ENCODE measurements at places on chromosomes 3 and 15.

DNA sequence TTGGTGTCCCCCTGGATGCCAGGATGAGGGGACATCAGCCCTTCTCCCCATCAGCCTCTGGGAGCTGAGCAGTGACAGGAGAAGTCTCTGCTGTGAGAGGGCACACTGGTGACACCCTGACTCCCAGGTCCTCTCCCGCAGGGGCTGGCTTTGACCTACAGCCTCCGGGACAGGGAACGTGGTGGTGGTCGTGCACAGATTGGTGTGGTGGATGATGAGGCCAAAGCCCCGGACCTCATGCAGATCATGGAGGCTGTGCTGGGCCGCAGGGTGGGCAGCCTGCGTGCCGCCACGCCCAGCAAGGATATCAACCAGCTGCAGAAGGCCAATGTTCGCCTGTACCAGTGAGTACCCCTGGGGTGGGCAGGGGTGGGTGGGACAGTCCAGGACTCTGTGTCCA lies 6.8 kb downstream of the VILL start:
- no peak overlapping the region for H3K4me3 ChIP-seq
- H3K4me1 ChIP-seq = peaks cover 23% of the 10 kb centered on the region
- no peak for DNase-seq
- no peaks in the 10 kb centered on the region for H3K36me3 ChIP-seq
- peak overlapping the region; percentile 93 for H3K27ac ChIP-seq

DNA sequence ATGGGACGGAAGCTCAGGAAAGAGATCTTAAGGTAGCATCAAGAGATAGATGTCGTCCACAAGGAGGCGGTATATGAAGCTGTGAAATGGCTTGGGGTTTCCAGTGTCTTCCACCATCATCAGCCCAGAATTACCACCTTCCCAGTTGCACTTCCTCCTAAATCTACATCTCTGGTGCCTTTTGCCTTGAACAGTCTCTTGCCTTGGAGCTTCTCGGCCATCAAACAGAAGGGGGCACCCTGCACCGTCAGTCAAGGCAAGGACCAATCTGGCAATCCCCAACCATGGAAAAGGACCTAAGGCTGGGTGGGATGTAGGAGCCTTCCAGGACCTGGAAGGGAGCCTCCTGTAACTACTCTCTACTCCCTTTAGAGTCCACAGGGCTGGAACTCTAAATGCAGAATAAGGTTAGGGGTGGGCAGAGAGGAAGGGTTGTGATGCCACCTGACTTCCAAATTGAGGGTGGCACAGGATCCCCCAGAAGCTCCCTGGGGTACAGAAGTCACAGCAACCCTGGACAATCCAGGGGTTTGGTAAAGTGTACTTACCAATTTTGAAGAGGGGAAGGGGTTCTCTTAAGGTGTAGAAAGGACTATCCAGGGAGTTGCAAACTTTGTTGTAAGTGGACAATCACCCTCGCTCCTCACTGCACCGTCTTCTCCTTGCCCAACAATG lies 1.0 kb upstream of the RYR3 start:
- H3K27me3 ChIP-seq = peaks cover 45% of the 10 kb centered on the region
- H3K36me3 ChIP-seq = no peaks in the 10 kb centered on the region
- H3K27ac ChIP-seq = no peak overlapping the region
- no peak overlapping the region for H3K4me3 ChIP-seq
- DNase-seq = no peak

GRCh38 chr15:38559131-38559530 lies 5.5 kb downstream of the RASGRP1 start:
- H3K27ac ChIP-seq = no peak overlapping the region
- peaks cover 2% of the 10 kb centered on the region for H3K4me1 ChIP-seq
- DNase-seq = no peak
- H3K36me3 ChIP-seq = no peaks in the 10 kb centered on the region

DNA sequence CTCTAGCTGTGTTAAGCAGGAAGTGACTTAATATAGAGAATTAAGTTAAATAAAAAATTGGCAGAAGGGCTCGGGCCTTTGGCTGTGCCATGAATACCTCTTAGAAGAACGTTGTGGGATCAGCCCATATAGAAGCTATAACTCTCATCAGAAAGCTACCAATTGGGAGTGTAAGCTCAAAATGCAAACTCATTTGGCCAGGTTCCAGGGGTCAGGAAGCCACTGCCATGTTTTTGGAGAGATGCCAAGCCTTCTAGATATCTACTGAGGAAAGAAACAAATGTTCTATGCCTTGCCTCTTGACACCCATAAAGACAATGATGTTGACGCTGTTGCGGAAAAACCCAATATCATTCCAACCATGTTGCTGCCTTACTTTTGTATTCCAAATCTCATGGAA lies 475.2 kb upstream of the TGFBR2 start:
- H3K4me1 ChIP-seq = no peaks in the 10 kb centered on the region
- no peak for DNase-seq
- H3K36me3 ChIP-seq = no peaks in the 10 kb centered on the region
- H3K27ac ChIP-seq = no peak overlapping the region
- no peaks in the 10 kb centered on the region for H3K27me3 ChIP-seq

DNA sequence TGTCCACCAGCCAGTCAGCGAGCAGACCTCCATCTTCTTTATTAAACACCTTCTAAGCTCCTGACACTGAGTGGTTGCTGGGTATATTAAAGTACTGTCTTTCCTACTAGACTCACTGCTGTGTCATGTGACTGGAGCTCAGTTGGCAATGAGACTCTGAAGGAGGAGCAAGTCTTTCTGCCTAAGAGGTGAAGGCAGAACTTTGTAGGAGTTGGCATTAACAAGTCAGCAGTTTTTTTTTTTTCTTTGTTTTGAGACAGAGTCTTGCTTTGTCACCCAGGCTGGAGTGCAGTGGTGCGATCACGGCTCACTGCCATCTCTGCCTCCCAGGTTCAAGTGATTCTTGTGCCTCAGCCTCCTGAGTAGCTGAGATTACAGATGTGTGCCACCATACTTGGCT lies 62.2 kb downstream of the ABHD5 start:
- no peak overlapping the region for H3K27ac ChIP-seq
- no peaks in the 10 kb centered on the region for H3K36me3 ChIP-seq
- H3K4me1 ChIP-seq = peaks cover 5% of the 10 kb centered on the region
- H3K27me3 ChIP-seq = no peaks in the 10 kb centered on the region
- H3K4me3 ChIP-seq = no peak overlapping the region

- H3K4me1 ChIP-seq = no peaks in the 10 kb centered on the region
- no peak for DNase-seq
- H3K27ac ChIP-seq = no peak overlapping the region
- H3K36me3 ChIP-seq = no peaks in the 10 kb centered on the region
- H3K27me3 ChIP-seq = no peaks in the 10 kb centered on the region
Measured at GRCh38 chr3:1696669-1697275, 401.9 kb upstream of the CNTN4 start.

- H3K36me3 ChIP-seq = no peaks in the 10 kb centered on the region
- no peaks in the 10 kb centered on the region for H3K27me3 ChIP-seq
- peak; percentile 57 for DNase-seq
Measured at GRCh38 chr3:113626503-113627371, 69.7 kb downstream of the USF3 start.

GRCh38 chr3:122101646-122102045 lies 46.5 kb downstream of the CD86 start:
- no peaks in the 10 kb centered on the region for H3K36me3 ChIP-seq
- H3K27ac ChIP-seq = no peak overlapping the region
- no peaks in the 10 kb centered on the region for H3K4me1 ChIP-seq

- H3K36me3 ChIP-seq = no peaks in the 10 kb centered on the region
- DNase-seq = no peak
Measured at GRCh38 chr15:42955518-42955917, 34.9 kb upstream of the TTBK2 start.

DNA sequence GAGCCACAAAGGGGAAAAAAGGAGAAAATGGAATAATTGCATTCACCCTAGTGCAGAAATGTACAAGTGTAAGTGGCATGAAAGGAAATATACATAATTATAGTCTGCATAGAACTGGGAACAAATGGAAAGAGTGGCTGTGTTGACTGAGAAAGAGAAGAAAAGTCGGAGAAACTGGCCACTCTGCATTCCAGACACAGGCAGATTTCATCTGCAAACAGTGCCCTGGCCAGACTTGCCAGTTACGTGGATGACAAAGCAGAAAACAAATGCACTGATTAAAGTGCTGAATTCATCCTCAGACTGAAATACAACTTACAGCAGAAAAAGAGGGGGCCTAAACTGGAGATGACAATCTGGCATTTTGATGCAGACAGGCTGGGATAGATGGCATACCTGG lies 129.8 kb downstream of the FGF12 start:
- no peak overlapping the region for H3K4me3 ChIP-seq
- H3K27me3 ChIP-seq = no peaks in the 10 kb centered on the region
- no peak for DNase-seq
- no peaks in the 10 kb centered on the region for H3K4me1 ChIP-seq
- no peak overlapping the region for H3K27ac ChIP-seq

DNA sequence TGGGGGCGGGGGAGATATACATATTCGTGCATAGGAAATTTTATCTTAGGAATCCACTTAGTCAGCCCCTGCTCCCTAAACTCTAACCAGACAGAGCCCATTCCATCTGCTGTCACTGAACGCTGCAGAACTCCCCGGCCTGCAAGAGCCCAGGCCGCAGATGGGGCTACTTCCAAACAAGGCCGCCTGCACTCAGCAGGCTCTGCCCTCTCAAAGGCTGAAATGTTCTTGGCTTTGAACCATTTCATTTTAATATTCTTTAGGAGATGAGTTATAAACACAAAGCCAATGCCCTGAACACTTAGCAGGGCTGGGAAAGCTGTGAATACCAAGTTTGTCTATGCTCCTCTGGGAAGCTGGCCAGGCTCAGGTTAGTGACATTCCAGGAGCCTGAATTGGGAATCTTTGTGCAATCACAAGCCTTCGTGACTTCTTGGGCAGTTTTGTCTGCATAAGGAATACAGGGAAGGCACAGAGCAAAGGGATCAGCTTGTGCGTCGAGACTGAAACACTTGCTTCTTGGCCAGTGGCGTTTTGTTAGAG lies 65.0 kb downstream of the SYNM start:
- H3K27ac ChIP-seq = peak overlapping the region; percentile 83
- H3K4me1 ChIP-seq = peaks cover 5% of the 10 kb centered on the region
- H3K4me3 ChIP-seq = no peak overlapping the region

- no peak for DNase-seq
- H3K4me1 ChIP-seq = peaks cover 9% of the 10 kb centered on the region
- no peaks in the 10 kb centered on the region for H3K36me3 ChIP-seq
- peak overlapping the region; percentile 80 for H3K27ac ChIP-seq
- H3K4me3 ChIP-seq = peak overlapping the region; percentile 64
Measured at GRCh38 chr3:190119461-190120268, 1.0 kb downstream of the P3H2 start.

DNA sequence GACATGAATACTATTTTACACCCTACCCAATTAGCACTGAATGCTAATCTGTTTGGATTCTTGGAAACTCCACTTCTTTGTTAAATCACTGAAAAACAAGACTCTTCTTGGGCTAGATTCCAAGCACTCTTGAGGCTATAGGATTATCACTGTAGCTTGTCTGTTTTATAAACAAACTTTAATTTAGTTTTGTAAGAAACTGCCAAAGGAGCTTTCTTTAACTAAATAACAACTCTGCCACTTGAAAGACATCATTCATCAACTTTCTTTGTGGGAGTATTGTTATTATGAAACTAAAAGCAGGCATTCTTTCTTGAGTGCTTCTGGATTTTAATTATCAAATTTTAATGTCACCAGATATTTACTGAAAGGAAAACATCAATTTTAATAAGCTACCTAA lies 24.1 kb downstream of the CBLB start:
- H3K4me3 ChIP-seq = no peak overlapping the region
- DNase-seq = no peak
- no peaks in the 10 kb centered on the region for H3K36me3 ChIP-seq
- H3K4me1 ChIP-seq = peaks cover 28% of the 10 kb centered on the region

DNA sequence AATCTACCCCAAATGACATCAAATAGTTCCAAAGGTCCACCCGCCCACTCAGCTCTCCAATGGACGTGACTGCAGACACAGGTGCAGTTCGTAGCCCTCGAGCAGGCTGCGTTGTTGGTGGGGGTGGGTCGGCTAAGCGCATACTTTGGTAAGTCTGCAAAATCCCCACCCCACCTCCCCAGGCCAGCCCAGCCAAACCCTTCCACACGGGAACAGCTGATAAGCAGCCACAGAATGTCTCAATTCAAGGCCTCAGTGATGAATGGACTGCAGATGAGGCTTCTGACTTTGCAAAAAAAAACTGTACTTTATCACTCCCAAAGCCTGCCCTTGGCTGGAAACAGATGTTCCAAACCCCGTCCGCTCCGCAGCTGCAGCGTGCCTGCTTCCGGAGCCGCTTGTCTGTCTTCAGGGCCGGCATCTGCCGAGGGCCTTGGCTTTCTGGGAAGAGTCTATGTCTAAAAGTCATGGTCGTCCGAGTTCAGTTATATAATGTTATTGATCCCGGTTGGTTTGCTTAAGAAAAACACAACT lies 38.2 kb downstream of the PCSK6 start:
- H3K4me3 ChIP-seq = no peak overlapping the region
- peak overlapping the region; percentile 43 for H3K27ac ChIP-seq
- H3K27me3 ChIP-seq = no peaks in the 10 kb centered on the region
- DNase-seq = no peak

DNA sequence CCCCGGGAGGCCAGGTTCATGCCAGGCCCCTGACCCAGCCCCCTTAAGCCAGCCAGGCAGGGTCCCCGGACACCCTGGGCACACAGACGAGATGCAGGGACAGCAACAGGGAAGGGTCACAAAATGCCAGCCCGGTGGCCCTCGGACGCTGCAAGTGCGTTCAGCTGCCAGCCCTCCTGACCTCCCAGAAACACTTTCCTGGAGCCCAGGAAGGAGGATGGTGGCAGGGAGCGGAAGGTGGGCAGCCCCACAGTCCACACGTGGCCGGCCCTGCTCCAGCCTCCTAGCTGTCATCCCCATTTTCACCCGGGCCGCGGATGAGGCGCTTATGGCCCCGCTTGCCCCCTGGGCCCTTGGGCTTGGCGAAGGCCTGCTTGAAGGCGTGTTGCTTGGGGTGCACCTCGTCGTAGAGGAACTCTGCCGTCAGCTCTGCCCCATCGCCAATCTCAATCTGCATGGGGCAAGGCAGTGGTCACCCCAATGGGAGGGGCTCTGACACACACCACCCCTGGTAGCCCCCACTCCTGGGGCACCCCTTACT lies 3.4 kb upstream of the TLR9 start:
- no peak overlapping the region for H3K4me3 ChIP-seq
- H3K36me3 ChIP-seq = peaks cover 14% of the 10 kb centered on the region
- H3K4me1 ChIP-seq = no peaks in the 10 kb centered on the region
- no peak for DNase-seq
- no peaks in the 10 kb centered on the region for H3K27me3 ChIP-seq

GRCh38 chr3:101879623-101880284 lies 30.4 kb downstream of the NFKBIZ start:
- no peak overlapping the region for H3K4me3 ChIP-seq
- H3K4me1 ChIP-seq = peaks cover 10% of the 10 kb centered on the region
- DNase-seq = no peak
- H3K36me3 ChIP-seq = no peaks in the 10 kb centered on the region

Measured in transverse colon (tissue), 4 donors.